Epithelial cell of prostate (primary cell): ENCODE measurements at places on chromosomes 4 and X.

GRCh38 chr4:145852256-145852839 lies 86.3 kb downstream of the ZNF827 start:
- DNase-seq = no peak

DNA sequence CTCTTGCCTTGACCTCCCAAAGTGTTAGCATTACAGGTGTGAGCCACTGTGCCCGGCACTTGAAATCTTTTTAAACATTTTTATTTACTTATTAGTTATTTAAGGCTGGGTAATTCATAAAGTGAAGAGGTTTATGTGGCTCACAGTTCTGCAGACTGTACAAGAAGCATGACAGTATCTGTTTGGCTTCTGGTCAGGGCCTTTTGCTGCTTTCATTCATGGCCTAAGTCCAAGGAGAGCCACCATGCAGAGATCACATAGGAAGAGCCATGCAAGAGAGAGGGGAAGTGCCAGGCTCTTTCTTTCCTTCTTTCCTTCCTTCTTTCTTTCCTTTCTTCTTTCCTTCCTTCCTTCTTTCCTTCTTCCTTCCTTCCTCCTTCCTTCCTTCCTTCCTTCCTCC lies 10.2 kb upstream of the GPKOW start:
- DNase-seq = no peak

- DNase-seq = no peak
These were observed 295.2 kb upstream of the DIAPH2 start for GRCh38 chrX:96389281-96390047.

DNA sequence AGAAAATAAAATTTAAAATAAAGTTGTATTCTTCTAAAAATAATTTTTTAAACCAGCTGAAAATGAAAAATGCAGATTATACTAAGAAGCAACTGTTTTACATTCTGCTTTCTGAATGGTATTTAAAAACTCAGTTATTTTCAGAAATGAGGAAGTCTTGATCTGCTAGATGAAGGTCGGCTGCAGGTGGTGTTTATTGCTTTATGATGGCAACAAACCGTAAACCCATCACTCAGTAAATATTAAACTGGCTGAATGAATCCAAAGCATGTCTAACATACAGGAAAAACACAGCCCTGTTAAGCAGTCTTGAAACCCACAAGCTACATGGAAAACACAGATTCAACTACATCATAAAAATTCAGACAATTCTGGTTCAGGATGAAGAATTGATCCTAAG lies 29.3 kb downstream of the DYNLT3 start:
- DNase-seq = no peak

DNA sequence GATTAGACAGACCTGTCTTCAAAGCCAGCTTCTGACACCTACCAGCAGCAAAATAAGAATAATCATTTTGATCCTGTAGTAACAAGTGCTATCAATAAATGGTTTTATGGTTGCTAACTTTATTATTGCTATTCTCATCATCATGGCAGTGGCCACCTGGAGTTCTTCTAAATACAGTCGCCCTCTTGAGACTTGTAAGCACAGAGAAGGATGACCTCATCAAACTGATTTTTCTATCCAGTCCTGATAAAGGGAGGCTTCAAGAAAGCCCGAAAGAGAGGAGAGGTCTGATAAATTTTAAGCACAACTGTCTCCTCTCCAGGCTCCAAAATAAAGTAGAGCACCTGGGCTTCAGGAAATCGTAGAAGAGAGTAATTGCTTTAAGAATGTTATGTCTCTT lies 286.4 kb downstream of the USP46 start:
- DNase-seq = no peak

GRCh38 chr4:86156531-86156930 lies 203.3 kb downstream of the MAPK10 start:
- no peak for DNase-seq

DNA sequence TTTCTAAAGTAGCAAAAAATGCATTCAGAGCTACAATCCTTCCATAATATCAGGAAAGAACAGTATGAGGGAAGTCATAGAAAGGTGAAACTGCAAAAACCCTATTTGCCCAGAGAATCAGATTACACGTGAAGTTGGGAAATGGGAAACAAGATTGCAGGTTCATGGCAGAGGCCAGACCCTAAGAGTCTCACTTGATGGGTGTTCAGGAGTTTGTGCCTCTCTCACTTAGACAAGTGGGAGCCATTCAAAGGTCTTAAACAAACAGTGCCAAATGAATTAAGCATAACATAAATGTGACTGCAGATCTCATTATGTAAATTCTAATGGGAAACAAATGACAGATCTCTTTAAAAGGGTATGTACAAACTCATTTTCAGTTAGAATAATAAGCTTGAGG lies 91.6 kb downstream of the ARAP2 start:
- DNase-seq = no peak
